ENCODE measurements at places on chromosomes 7 and 10. TPM values are rescaled to one million over a fixed set of nuclear protein-coding genes. Genes with fewer than 3 reads are reported as not detected.

CDNF gene
- 1.6 TPM for polyA plus RNA-seq

SSBP1 gene
- polyA plus RNA-seq: 430 TPM

NPFFR1 gene
- not detected for polyA plus RNA-seq

GIMAP8 gene
- not detected for polyA plus RNA-seq

FOXI2 gene
- not detected for polyA plus RNA-seq

ZNF438 gene
- polyA plus RNA-seq: 2.2 TPM

SLC13A4 gene
- not detected for polyA plus RNA-seq

GRCh38 chr10:34311679-34312078 lies 503.4 kb downstream of the PARD3 start:
- DNase-seq: no peak

DNA sequence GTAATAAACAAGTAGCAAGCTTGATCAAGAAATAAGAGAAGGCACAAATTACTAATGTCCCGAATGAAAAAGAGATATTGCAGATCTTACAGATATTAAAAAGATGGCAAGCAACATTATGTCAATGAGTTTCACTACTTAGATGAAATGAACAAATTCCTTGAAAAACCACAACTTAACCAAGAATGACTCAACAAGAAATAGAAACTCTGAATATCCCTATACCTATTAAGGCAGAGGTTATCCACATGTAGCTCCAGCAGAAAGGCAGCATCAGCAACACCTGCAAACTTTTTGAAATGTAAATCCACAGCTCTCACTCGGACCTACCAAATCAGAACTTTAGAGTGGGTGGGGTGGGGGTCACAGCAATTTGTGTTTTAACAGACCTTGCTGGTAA lies 33.6 kb downstream of the PDE1C start:
- no peak for DNase-seq

- no peak for DNase-seq
Measured at GRCh38 chr7:18420108-18420507, 75.4 kb upstream of the HDAC9 start.

GRCh38 chr7:36161996-36162395 lies 8.9 kb downstream of the EEPD1 start:
- DNase-seq: peak; percentile 31

DNA sequence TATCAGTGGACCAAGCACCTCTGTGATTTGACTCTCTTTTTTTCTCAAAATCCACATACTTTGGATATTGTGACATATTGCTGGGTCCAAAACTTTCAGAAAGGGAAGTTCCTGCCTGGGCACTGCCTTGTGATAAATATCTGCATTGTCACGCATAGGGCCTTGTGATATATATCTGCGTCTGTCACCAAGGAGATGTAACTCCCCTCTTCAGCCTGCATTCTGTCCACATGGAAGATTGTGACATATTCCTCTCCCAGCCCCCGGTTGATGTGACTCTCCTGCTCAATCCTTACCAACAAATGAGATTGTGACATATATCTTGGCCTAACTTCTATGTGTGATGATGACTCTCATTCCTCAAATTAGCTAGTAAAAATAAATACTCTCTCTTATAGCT lies 25.4 kb upstream of the ZNF107 start:
- no peak for DNase-seq

- DNase-seq: no peak
Measured at GRCh38 chr10:43866712-43867111, 218.0 kb upstream of the ZNF32 start.

- DNase-seq: no peak
Measured at GRCh38 chr7:133165001-133165400, 83.1 kb upstream of the CHCHD3 start.

GRCh38 chr10:61356354-61356753 lies 96.8 kb downstream of the TMEM26 start:
- no peak for DNase-seq

- no peak for DNase-seq
Measured at GRCh38 chr10:112182784-112183328, 709 bp downstream of the GPAM start.

DNA sequence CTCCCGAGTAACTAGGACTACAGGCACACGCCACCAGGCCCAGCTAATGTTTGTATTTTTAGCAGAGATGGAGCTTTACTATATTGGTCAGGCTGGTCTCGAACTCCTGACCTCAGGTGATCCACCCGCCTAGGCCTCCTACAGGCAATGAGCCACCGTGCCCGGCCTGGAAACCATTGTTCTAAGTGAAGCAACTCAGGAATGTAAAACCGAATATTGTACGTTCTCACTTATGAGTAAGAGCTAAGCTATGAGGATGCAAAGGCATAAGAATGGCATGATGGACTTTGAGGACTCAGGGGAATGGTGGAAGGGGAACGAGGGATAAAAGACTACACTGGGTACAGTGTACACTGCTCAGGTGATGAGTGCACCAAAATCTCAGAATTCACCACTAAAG lies 235.1 kb upstream of the AUTS2 start:
- DNase-seq: no peak

DNA sequence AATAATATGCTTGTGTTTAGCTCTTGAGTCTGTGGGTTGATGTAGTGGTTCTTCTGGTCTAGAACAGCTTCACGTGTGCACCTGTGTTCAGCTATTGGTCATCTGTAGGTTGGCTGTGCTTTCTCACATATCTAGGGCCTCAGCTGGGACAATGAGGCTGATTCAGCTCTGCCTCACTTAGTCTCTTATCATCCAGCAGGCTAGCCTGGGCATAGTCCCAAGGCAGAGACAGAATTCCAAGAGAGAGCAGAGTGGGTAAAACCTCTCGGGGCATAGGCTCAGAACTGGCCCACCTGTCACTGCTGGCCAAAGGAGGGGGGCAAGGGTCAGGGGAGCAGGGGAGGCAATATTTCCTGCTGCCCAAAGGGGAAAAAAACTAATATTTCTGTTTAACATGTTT lies 32.0 kb upstream of the MXI1 start:
- no peak for DNase-seq

DNA sequence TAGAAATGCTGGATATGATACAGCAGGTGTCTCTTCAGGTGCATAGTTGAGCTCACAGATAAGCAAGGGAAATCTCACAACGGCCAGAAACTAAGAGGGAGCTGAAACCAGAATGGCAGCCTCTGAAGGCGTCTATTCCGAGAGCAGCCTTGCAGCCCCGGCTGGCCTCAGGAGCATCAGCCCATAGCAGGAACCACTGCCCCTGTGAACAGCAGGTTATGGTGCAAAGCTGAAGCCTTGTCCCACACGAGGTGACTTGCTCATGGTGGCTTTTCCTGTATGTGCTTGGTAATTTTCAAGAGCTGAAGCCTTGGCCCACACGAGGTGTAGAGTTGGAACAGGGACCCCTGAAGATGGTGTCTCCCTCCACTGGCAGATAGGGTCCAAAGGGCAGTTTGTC lies 33.2 kb downstream of the BNIP3 start:
- no peak for DNase-seq

- DNase-seq: no peak
Measured at GRCh38 chr10:132879408-132880127, 62.8 kb downstream of the CFAP46 start.

GRCh38 chr10:127990846-127991542 lies 84.1 kb downstream of the PTPRE start:
- peak; percentile 35 for DNase-seq

GRCh38 chr7:36784991-36785940 lies 61.0 kb upstream of the AOAH start:
- no peak for DNase-seq

GRCh38 chr10:29839826-29840515 lies 205.2 kb upstream of the SVIL start:
- DNase-seq: no peak

GRCh38 chr7:103660455-103661371 lies 214.7 kb upstream of the SLC26A5 start:
- no peak for DNase-seq

GRCh38 chr10:117942226-117942625 lies 104.5 kb downstream of the RAB11FIP2 start:
- no peak for DNase-seq

DNA sequence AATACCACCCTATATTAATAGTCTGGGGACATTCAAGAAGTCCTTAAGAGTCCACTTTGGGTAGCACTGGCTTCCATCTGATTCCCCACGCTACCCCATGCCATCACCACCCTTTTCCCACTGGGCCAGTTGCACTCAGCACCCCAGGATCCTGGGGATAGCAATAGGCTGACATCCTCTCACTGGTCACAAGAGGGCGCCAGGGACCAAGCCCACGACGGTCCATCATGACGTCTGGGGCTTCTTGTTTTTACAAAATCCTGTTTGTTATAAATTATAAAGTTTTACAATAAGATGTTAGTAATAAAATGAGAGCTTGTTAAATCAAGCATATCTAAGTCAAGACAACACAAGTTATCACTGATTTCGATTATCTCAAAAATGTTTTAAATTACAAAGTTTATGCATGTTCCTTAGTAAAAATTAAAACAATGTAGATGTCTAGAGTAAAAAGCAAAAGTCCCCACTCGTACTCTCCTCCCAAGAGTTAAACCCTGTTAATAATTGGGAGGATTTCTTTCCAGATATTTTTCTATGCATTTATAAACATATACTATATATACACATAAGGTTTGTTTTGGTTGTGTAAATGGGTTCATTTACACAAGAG lies 15.4 kb downstream of the GPNMB start:
- DNase-seq: peak; percentile 76

- no peak for DNase-seq
Measured at GRCh38 chr7:101169110-101169837, 3.9 kb upstream of the VGF start.

DNA sequence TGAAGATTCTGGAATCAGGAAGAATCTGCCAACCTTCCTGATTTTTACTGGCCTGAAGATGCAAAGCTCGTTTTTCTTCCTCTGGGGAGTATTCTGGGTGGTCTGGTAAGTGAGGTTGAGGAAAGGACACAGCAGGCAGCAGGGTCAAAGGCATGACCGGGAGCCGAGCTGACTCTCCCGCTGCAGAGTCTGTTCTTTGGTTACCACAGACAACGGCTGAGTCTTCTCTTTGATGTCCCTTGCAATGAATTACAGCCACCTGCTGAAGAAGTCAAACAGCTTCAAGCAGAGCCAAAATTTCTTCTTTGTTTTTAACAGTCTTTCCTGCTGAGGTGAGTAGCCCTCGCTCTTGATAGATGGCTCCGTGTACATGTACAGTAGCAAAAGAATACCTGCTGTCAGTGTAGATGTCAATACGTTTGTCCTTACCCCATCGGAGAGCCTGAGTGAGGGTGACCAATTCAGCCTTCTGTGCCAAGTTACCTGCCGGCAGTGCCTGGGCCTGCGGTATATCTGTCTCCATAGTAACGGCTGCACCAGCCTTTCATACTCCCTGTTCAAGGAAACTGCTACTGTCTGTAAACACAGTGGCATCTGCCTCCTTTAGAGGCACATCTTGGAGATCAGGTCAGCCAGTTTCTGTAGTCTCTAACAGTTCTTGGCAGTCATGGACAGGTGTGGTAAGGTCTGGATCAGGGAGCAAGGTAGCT lies 76.4 kb downstream of the PRR15 start:
- no peak for DNase-seq

DNA sequence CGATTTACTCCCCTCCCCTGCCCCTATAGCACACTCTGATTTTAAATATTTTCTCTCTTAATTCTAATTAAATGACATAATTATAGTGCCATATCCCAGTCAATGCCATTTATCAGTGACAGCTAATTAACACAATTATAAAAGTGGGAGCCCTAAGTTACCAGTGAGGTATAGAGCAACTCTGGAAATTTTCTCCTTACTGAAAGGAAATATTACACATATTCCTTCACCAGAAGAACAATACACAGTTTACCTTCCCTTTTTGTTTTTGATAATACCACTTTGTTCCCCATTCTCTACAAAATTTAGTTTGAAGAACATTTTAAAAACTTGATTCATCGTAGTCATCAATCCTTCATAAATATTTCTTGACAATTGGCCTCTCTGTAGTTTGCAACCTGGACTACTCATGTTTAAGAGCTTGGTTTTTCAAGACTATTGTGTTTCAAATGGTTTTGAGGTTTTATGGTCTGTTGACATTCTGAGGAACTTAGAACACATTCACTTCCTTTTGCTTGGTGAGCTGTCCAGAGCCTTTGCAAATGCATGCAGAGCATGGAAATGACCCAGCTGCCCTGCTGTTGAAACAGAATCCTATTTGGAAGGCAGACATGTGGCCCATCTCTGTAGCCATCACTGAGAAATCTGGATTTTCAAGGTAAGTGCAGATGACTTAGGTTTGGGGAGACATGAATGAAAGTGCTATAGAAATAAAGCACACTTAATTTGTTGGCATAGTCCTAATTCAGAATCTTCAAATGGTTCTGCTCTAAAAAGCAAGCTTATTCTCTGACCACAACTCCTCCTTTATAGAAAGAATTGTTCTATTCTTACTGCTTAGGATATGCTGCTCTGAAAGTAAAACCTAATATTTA lies at the start of gene GPR141:
Gene GPR141, plus strand, starts transcription at position 521 of the 875 bp plus-strand sequence. CDS start 56,628 bp downstream, outside the sequence.
- no peak for DNase-seq

DNA sequence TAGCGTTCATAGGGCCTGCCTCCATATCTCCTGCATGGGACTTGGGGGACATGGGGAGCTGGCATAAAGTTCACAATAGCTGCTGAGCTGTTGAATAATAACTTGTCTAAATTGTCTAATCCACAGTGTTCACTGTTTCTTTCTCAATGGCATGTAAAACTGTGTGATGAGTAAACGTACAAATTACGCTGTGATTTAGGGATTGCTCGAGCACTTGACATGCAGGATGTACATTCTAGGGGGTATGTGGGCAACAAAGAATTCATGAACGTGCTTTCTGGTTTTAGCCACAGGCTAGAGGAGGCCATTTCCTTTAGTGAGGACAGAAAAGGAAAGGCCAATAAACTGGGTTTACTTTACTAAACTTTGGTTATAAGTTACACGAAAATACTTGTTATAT lies 534.2 kb upstream of the ZWINT start:
- no peak for DNase-seq

GRCh38 chr7:116357781-116358670 lies 141.5 kb upstream of the CAV2 start:
- no peak for DNase-seq

- DNase-seq: no peak
Measured at GRCh38 chr10:101708073-101708472, 13.1 kb upstream of the FBXW4 start.

GRCh38 chr7:147639037-147639436 lies 951.5 kb upstream of the C7orf33 start:
- no peak for DNase-seq

DNA sequence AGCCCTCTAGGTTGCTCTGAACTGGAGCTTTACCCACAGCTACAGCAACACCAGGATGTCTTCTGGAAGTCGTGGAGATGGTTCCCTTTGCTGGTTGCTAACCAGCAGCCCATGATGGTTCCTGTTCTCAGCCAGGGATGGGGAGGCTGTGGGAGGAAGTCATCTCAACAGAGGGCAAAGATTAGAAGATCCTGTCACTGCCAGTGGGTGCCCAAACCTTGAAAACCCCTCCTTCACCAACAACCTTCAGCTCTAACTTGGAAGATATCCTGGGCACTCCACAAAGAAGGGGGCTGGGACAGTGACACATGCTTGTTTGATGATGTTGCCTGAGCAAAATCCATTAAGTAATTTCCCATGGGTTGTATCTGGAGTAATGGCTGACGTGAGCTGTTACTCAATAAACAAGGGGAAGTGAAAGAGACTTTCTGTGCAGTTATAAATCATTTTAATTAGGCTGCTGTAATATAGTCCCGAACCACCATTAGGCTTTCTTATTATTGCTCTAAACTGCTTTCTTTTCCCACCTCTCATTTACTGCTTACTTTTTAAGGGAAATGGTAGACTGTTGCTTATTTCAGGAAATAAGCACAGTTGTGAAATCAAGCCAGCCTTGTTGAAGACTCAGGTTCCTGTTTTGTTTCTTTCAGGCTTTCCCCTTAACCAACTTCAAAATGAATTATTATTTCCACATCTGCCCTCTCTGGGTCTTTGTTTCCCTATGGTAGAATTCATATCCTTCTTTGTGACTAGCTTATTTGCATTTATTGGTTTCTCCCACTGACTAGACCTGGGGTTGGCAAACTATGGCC lies 124.8 kb downstream of the PPP1R17 start:
- DNase-seq: no peak

Measured in A549 (cell line).